ENCODE measurements at places on chromosomes 5 and 9. TPM values are rescaled to one million over a fixed set of nuclear protein-coding genes. Genes with fewer than 3 reads are reported as not detected.

DNA sequence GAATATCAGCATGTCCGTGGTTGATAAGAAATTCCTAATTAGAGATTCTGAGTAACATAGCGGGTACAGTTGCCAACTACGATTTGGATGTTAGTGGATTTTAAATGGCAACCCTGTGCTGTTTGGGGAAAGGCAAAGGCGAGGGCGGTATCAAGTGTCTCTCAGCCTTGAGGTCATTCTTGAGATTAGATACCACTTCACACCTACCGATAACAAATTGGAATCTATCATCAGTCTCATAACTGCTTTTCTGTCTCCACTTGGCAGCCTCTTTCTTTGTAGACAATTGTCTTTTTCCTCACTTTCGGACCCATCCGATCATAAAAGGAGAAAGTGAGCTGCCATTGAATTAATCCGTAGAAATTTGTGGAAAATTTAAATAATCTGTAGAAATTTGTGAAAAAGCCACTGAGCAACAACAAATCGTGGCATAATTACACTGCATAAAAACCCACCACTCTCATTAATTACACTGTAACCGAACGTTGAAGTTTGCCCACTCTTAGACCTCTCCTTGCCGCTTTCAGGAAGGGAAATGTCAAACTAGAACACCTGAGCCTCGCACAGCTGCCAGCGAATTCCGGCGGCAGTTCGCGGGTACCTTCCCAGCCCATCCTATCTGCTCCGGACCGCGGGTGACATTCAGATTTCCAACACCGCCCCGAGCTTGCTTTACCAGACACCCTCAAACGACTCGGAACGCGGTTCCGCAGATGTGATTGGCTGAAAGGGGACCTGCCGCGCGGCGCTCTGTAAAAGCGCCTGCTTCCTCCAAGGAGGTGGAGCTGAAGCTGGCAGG, 849 bp upstream of the RGMB start:
- H3K27ac ChIP-seq = no peak overlapping the region
- no peaks in the 10 kb centered on the region for H3K27me3 ChIP-seq
- peak overlapping the region; percentile 4 for H3K4me3 ChIP-seq
- no peaks in the 10 kb centered on the region for H3K4me1 ChIP-seq
- H3K36me3 ChIP-seq = no peaks in the 10 kb centered on the region
- DNase-seq = peak; percentile 79

GRCh38 chr9:129201289-129201688, 23.2 kb upstream of the IER5L start:
- H3K4me3 ChIP-seq = no peak overlapping the region
- DNase-seq = no peak
- no peaks in the 10 kb centered on the region for H3K4me1 ChIP-seq
- no peaks in the 10 kb centered on the region for H3K36me3 ChIP-seq
- no peak overlapping the region for H3K27ac ChIP-seq

DNA sequence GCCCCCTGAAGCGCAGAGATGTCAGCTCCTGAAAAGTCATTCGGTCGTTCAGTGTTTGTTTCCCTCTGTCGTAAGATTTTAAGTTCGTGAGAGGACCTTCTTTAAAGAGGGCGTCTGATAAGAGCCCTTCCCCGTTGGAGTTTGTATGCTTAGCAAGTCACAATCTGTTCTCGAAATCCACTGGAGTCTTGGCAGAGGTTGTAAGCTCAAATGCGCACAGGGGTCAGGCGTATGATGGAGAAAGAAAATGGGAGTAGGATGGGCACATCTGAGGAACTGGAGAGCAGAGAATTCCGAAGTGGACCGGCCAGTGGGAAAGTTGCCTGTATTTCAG, 710 bp downstream of the HSD17B4 start:
- H3K27ac ChIP-seq = peak overlapping the region; percentile 52
- no peaks in the 10 kb centered on the region for H3K27me3 ChIP-seq
- no peaks in the 10 kb centered on the region for H3K36me3 ChIP-seq
- no peak for DNase-seq
- peak overlapping the region; percentile 77 for H3K4me3 ChIP-seq
- peaks cover 4% of the 10 kb centered on the region for H3K4me1 ChIP-seq

- no peak overlapping the region for H3K27ac ChIP-seq
- H3K4me1 ChIP-seq = no peaks in the 10 kb centered on the region
- no peak for DNase-seq
- H3K36me3 ChIP-seq = no peaks in the 10 kb centered on the region
These were observed 385.5 kb upstream of the MEF2C start for GRCh38 chr5:89268460-89268859.

DNA sequence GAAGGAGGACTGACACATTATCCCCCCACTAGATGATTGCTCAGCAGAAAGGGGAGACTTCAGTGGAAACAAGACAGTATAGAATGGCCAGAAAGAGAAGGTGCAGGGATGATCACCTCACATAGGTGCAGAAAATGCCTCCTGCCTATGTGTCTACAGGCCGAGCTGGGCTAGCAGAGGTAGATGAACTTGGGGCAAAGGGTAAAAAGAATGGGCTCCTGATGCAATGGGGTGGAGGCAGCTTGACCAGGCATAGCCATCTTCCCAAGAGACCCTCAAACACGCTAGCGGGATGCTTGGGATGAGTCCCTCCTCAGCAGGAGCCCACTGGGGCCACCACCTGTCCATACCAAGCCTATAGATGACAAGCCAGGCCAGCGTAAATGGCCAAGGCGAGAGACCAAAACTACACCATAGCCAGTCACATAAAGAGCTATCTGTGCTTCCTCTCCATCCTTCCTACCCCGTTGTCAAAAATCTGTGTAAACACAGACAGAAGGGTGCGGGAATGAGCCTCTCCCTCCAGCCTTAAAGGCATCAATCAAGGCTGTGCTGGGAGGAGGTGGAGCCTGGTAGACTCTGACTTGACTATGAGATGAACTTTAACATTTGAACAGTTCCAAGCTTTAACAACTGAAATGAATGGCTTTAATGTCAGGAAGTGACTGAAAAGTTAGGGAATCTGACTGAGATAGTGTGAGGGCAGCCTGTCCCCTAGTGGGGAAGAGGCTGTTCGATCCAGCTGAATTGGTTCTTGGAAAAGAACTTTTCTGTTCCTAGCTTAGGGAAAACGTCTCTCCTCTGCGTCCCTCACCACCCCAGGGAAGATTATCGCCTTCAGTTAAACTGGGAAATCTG, 10.4 kb downstream of the C9orf152 start:
- no peaks in the 10 kb centered on the region for H3K4me1 ChIP-seq
- no peaks in the 10 kb centered on the region for H3K36me3 ChIP-seq
- no peak overlapping the region for H3K4me3 ChIP-seq
- no peak overlapping the region for H3K27ac ChIP-seq

- no peaks in the 10 kb centered on the region for H3K36me3 ChIP-seq
- no peak overlapping the region for H3K27ac ChIP-seq
- H3K27me3 ChIP-seq = no peaks in the 10 kb centered on the region
- no peaks in the 10 kb centered on the region for H3K4me1 ChIP-seq
- DNase-seq = no peak
- H3K4me3 ChIP-seq = no peak overlapping the region
These were observed 28.0 kb downstream of the ABO start for GRCh38 chr9:133246991-133247390.

DNA sequence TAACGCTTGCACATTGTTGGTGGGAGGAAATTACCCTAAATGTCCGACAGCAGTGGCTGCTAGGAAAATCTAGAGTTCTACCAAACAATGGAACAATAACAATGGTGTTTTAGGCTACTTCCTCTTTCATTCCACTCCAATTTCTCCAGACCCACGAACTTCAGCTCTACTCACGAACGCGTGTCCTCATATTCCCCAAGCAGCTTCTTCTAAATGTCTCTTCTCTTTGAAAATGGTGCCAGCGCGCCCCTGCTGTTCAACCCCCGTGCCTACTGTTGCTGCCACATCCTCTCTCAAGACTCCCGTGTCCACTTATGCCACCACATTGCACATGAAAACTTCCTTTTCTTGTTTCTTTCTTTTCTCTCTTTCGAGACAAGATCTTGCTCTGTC, 25.6 kb downstream of the OR2V2 start:
- H3K36me3 ChIP-seq = no peaks in the 10 kb centered on the region
- no peak overlapping the region for H3K27ac ChIP-seq

Gene KLF4
- total RNA-seq = 202 TPM

DNA sequence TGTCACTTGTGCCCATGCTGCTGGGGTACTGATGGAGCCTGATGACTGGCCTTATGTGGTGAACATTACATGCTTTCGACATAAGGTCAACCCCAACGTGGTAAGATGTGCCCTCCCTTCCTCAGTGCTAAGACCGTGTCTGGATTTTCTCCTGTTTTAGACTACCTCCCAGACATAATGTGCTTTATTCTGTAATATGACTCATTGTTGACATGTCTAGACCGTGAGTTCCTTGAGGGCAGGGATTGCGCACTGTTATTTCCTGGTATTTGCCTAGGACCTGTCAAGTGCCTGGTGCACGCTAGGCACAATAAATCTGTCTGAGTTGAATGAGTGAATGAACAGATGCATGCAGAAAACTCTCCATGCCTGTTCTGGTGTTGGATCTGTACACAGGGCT, 346.0 kb downstream of the KDM4C start:
- H3K4me3 ChIP-seq = no peak overlapping the region
- DNase-seq = no peak
- H3K27ac ChIP-seq = no peak overlapping the region
- no peaks in the 10 kb centered on the region for H3K4me1 ChIP-seq
- no peaks in the 10 kb centered on the region for H3K27me3 ChIP-seq

- no peak overlapping the region for H3K27ac ChIP-seq
- H3K27me3 ChIP-seq = no peaks in the 10 kb centered on the region
- H3K4me1 ChIP-seq = no peaks in the 10 kb centered on the region
- no peaks in the 10 kb centered on the region for H3K36me3 ChIP-seq
- DNase-seq = no peak
- H3K4me3 ChIP-seq = no peak overlapping the region
These were observed 298.8 kb downstream of the ASTN2 start for GRCh38 chr9:117116084-117116483.

- H3K27me3 ChIP-seq = no peaks in the 10 kb centered on the region
- no peak for DNase-seq
- no peaks in the 10 kb centered on the region for H3K4me1 ChIP-seq
- no peak overlapping the region for H3K4me3 ChIP-seq
- H3K27ac ChIP-seq = no peak overlapping the region
- no peaks in the 10 kb centered on the region for H3K36me3 ChIP-seq
These were observed 439.0 kb downstream of the CSNK1G3 start for GRCh38 chr5:123950701-123951581.

Data from aorta (tissue), 5 donors.